IPS-NIHi11 (cell line): ENCODE measurements at places on chromosomes 3 and 15.

- no peak for DNase-seq
These were observed 15.4 kb downstream of the ANPEP start for GRCh38 chr15:89799011-89799911.

GRCh38 chr15:67079361-67079760 is 14.0 kb downstream of the SMAD3 start:
- DNase-seq: no peak

- DNase-seq: no peak
These were observed 76.2 kb upstream of the TP63 start for GRCh38 chr3:189554868-189555557.

DNA sequence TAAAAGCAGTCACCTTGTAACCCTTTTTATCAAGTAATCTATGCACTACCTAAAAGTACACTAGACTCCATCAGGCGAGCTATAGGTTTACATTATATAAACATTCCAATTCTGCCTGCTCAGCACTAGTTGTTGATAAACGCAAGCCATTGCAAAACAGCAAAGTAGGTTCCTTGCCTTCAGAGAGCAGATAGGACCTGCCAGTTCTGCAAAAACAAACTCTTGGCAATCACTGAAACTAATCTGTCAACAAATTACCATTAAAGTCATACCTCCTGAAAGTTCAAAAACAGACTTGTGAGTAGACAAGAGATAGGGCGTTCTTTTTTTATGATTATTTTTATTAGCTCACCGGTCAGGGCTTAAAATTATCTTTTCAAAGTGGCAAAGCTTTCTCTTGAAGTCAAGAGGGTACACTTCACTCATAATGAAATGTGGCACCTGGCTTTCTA is 392.5 kb downstream of the FOXP1 start:
- no peak for DNase-seq

DNA sequence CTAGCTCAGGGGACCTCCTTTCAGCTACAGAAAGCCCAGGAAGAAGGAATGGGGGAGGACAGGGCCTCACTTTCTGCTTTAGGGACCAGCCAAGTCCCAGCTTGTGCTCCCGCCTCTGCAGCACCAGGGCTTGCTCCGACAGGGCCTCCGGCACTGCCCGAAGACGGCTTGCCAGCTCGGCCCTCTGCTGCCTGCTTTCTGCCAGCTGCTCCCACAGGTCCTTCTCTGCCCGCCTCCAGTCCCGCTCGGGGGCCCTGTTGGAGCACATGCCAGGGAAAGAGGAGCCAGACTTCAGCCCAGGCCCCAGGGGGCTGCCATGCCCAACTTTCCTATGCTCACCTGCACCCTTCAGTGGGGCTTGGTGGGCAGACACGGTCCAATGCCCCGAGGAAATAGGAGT is 4.3 kb upstream of the CLK3 start:
- no peak for DNase-seq

GRCh38 chr3:6803619-6804018 is 57.3 kb upstream of the GRM7 start:
- no peak for DNase-seq

DNA sequence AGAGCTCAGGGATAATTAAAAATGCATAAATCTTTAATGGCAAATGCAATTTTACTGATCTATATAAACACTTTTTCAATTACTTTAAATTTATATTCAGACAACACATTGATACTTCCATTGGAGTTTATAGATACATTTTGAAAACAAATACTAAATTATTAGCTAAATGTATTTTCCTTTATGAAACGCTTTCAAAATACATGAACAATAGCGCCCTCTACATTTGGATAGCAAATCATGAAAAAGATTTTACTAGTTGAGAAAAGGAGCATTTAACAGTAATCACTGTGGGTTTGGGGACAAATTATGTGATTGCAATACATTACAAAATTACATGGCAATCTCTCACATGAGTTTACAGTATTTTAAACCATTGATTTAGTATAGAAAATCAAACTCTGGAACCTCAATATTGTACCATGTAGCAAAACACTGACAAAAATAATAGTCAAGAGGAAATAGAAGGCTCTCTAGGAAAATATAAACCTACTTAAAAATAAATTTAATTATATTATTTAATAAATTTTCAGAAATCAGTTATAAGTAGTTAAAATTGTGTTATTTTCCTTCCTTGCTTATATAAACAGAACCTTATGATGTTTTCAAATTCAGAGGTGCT is 207.9 kb downstream of the ZIC1 start:
- no peak for DNase-seq

GRCh38 chr3:158314426-158315357 is 204.8 kb downstream of the RSRC1 start:
- no peak for DNase-seq

- DNase-seq: no peak
These were observed 4.2 kb upstream of the BTLA start for GRCh38 chr3:112503304-112503972.

- DNase-seq: no peak
These were observed 82.6 kb upstream of the CNTN6 start for GRCh38 chr3:1010228-1010627.

DNA sequence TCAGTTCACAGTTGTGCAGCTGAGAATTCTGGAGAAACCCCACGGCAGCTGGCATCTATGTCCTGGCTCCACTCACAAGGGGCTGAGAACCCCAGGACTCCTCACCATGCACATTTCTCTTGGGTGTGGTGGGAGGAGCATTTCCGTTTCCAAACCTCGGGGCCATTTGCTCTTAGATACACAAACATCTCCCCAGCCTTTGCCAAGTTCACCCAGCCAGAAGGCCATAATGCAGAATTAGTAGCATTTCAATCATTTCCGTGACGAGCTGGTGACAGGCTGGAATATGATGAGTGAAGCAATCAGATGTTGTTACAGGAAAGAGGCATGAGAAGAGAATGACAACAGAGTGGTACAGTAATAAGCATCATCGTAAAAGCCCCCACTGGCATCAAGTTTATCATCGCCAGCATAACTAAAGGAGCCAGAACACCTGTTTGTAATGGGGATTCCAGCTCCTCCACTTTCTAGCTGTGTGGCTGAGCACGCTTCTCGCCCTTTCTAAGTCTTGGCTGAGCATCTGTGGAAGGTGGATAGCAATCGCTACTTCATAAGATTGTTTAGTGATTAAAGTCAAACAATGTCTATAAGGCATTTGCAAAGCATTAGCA is 82.0 kb downstream of the LIPC start:
- DNase-seq: no peak

GRCh38 chr3:31449318-31449717 is 83.4 kb upstream of the STT3B start:
- no peak for DNase-seq

DNA sequence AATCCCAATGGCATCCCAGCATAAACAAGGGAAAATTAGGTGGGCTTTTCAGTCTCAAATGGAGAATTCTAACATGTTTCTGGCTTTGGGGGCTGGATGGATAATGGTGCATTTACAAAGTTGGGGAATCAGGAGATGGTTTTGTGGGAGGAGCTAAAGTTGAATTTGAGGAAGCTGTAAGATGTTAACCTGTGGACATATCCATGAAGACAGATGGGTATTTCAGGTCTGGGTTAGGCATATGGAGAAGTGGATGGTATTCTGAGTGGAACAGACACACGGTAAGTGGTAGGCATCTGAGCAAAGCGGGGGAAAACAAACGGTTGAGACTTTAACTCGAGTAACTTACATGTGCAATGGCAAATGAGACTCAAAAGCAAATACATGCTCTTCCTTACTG is 1.7 kb upstream of the LMLN start:
- no peak for DNase-seq

DNA sequence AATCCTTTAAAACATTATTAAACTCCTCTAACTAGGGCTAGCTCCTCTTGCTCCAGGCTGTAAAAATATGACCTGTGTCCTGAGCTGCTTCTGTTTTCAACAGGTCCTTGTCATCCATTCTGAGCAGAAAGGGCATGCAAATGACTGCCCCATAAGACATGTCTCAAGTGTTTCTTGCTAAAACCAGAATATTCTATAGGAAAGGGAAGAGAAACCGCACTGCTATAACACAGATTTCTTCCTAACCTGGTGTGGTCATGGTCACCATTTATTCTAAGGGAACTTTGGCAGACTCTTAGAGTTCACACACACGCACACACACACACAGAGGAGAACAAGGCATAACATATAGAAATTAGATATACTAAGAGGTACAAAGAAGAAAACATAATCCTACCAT is 34.2 kb upstream of the B3GNT5 start:
- DNase-seq: no peak

GRCh38 chr15:80689716-80690115 is 5.4 kb upstream of the ABHD17C start:
- no peak for DNase-seq

DNA sequence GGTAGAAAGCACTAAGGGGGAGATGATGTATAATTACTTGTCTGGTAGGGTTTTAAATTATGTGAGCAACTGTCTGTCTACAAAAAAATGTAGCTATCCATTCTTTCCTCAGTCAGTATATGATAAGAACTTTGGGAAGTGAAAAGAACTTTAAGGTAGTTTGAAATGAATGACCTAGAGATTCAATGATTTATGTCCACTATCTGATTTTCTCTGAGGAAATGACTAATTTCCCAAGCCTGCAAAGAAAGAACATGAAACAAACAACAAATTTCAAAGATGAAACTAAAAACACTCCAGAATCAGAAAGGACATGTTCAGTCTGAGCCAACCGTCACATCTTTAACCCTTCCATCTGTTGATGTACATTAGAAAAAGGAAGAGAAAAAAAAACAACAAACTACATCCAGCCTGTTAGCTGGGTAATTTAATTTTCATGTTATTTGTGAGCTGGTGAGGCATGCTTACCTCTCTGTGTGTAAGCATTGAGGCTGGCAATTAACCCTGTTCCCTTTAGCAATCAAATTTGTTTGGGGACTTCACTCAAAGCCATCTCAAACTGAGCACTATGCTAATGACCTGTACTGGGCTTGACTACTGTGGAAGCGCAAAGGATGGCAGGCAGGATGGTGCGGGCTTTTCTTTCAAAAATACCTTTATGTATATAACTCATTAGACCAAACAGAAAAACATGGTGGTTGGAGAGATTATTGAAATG is 220.1 kb downstream of the TUSC7 start:
- no peak for DNase-seq

GRCh38 chr3:168591587-168591986 is 495.9 kb upstream of the GOLIM4 start:
- no peak for DNase-seq

- DNase-seq: peak; percentile 47
These were observed at the start of gene C15orf62 for GRCh38 chr15:40769274-40770146. TSS of gene C15orf62 (plus strand) at chr15:40769980. CDS start at chr15:40770496, 516 bp downstream.

DNA sequence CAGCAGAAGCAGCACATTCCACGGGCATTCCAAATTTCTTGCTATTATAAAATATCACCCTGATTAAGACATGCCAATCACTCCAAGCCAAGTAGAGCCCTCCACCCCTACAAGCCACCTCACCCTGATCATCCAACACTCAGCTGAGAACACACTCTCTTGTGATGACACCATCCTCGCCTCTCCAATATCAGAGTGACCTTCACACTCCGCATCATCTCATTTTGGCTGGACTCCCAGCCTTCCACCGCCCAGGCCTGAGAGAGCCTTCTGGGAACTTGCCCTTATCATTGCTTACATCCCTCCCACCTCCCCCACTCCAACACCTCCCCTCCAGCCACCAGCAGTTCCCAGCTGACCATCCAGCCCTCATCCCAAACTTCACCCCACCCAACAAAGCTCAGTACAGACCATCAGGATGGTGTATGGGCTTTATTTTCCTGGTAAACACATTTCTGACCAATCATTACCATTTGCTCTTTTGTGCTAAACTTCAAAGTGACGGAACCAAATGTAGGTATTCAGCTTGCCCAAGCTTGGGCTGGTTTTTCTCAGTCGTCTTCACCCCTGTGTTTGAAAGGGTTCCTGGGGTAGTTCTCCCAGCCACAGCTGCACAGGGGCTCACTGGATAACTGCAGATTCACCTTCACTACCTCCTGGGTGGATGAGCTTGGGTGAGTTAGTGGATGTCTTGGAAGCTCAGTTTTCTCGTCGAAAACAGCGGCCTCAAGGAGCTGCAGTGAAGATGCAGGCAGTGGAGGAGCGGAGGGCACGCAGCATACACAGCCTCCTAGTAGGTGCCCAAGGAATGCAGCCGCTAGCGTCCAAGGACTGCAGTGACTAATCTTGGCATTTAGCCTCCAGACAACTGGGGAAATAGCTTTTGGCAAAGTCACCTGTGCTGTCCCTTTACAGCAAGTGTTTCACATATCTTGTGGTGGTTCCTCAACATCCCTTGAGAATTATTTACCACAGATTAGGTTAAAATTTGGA is 115.1 kb downstream of the LIPC start:
- DNase-seq: peak; percentile 53

DNA sequence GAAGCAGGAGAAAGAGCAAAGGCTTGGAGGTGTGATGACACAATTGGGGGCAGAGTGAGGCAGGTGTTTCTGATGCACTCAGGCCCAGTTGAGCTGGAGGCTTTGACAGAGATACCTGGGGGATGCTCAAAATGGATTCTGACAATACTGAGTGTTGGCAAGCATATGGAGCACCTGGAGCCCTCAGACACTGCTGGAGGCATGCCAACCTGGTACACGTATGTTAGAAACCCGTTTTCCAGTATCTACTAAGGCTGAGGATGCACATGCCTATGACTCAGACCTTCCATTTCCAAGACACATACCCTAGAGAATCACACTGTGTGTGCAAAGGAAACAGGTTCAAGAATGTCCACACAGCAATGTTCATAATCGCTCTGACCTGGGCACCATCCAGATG is 58.7 kb downstream of the WNT7A start:
- no peak for DNase-seq

DNA sequence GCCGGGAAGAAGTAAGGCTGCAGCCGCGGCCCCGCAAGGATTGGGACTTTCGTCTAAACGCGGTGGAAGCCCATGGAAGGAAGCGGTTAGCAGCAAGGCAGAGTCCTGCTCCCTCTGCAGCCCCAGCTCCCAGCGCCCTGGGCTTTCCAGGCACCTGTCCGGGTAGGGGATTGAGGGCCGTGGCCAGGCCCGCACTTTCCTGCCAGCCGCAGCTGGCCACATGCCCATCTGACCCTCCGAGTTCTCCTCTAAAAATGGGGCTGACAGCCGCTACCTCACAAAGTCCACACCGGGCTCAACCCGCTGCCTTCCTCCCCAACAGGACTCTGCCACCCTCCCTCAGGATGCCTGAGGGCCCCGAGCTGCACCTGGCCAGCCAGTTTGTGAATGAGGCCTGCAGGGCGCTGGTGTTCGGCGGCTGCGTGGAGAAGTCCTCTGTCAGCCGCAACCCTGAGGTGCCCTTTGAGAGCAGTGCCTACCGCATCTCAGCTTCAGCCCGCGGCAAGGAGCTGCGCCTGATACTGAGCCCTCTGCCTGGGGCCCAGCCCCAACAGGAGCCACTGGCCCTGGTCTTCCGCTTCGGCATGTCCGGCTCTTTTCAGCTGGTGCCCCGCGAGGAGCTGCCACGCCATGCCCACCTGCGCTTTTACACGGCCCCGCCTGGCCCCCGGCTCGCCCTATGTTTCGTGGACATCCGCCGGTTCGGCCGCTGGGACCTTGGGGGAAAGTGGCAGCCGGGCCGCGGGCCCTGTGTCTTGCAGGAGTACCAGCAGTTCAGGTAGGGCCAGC is 1.9 kb downstream of the NEIL1 start:
- DNase-seq: peak; percentile 57

DNA sequence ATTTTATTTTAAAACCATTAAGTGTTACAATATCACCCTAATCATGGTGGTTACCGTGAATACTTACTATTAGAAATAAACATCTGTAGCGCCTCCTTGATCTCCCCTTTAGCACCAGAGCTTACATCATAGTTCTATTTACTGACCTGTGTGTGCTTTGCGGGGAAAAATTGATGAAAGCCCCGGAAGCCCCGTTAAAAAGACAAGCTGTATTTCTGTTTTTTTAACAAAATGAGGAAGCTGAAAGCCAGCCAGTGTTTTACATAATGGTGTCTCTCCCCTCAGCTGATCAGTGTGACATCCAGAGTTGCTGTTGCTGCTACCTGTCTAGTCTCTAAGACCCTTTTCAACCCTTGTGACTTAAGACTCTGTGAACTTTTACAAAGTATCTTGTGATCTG is 100.8 kb downstream of the OPA1 start:
- DNase-seq: no peak
